ENCODE measurements at places on chromosomes 2 and 18.

- DNase-seq: no peak
Measured at GRCh38 chr2:157839162-157839801, 36.8 kb downstream of the ACVR1 start.

DNA sequence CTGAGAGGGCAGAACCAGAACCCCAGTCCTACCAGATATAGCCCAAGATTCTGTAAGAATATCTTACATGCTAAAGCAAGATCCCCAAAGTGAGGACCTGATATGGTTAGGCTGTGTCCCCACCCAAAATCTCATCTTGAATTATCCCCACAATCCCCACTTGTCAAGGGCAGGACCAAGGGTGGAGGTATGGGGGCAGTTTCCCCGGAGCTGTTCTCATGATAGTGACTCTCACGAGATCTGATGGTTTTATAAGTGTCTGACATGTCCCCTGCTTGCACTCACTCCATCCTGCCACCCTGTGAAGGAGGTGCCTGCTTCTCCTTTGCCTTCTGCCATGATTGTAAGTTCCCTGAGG, 19.9 kb downstream of the TTC32 start:
- DNase-seq: no peak

GRCh38 chr2:170712653-170713542, 2.2 kb upstream of the SP5 start:
- DNase-seq: no peak

DNA sequence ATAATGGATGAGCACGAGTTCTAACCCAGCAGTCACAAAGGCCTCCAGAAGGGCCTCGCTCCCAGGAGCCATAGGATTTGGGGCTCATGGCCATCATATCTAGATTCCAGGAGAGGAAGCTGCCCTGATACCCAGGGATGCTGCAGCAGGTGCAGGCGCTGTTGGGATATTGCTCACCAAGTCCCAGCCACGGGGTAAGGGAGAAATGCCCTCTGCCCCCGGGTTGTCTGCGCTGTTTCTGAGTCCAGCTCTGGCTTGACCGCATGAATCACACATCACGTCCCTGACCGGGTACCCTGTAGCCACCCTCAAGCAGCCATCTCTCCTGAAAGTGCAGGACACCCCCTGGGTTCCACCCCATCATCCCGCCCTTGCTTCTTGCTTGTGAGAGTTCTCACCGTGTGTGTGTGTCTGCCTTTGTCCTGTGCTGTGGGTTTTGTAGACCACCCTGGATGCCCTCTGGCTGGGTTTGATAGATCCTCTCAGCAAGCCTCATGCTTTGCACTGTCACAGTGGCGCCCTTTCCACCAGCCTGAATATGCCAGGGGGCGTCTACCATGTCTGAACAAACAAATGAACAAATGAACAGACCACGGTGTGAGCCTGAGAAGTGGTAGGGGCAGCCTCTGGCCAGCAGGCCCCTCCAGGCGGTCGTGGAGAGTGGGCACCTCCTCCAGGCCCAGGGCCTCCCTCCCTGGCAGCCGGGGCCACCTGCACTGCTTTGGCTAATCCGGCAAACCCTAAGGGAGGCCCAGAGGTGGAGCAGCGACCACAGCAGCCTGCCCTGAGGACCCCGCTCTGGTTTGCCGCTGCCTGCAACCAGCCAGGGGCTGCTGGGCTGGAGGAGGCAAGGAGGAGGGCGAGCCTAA, 32.1 kb downstream of the ADRA2B start:
- DNase-seq: peak; percentile 47

DNA sequence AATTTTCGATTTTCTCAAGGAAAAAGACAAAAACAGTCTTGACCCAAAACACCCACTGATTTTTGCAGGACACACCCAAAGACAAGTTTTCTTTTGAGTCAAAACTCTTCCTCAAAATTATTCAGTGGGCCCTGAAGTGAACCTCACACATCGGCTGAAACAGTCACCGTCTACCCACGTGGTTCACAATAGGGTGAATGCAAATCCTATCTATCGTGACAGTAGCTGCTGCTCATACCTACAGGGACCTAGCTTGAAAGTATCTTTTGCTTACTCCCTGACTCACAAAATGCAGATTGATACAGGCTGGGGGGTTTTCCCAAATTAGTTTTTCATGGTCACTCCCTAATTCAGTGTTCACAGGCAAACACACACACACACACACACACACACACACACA, 10.7 kb upstream of the CD226 start:
- DNase-seq: no peak

Data from upper lobe of right lung (tissue), 1 donor.